ENCODE measurements at places on chromosomes 13 and 19. TPM values are rescaled to one million over a fixed set of nuclear protein-coding genes. Genes with fewer than 3 reads are reported as not detected.

The SLC5A5 gene
- total RNA-seq = 0.08 TPM

The CDX2 gene
- total RNA-seq = 1.0 TPM

The ZNF99 gene
- total RNA-seq = not detected

The GRK1 gene
- not detected for total RNA-seq

The STOML3 gene
- total RNA-seq = not detected

The NLRP9 gene
- total RNA-seq = not detected

Data from A549 treated with CORT108297 at 1 μM for 4 hours (cell line).